ENCODE measurements at places on chromosomes 7 and 10. TPM values are rescaled to one million over a fixed set of nuclear protein-coding genes. Genes with fewer than 3 reads are reported as not detected.

The CFAP70 gene
- polyA plus RNA-seq = 3.5 TPM

The PKD2L1 gene
- polyA plus RNA-seq = 0.88 TPM

The MAGI2 gene
- polyA plus RNA-seq = 2.7 TPM

The NPFFR1 gene
- 0.14 TPM for polyA plus RNA-seq

The PRXL2A gene
- 31.2 TPM for polyA plus RNA-seq

The VAX1 gene
- polyA plus RNA-seq = not detected

The FAM20C gene
- 23.9 TPM for polyA plus RNA-seq

The SRGN gene
- 58.1 TPM for polyA plus RNA-seq

The GPAM gene
- polyA plus RNA-seq = 4.0 TPM

All from lung (tissue), 17 donors.